ENCODE measurements at places on chromosomes 11 and 22.

GRCh38 chr22:28142361-28142961, 223.4 kb upstream of the PITPNB start:
- DNase-seq = no peak

GRCh38 chr11:83162377-83162776, 5.4 kb downstream of the PCF11 start:
- no peak for DNase-seq

DNA sequence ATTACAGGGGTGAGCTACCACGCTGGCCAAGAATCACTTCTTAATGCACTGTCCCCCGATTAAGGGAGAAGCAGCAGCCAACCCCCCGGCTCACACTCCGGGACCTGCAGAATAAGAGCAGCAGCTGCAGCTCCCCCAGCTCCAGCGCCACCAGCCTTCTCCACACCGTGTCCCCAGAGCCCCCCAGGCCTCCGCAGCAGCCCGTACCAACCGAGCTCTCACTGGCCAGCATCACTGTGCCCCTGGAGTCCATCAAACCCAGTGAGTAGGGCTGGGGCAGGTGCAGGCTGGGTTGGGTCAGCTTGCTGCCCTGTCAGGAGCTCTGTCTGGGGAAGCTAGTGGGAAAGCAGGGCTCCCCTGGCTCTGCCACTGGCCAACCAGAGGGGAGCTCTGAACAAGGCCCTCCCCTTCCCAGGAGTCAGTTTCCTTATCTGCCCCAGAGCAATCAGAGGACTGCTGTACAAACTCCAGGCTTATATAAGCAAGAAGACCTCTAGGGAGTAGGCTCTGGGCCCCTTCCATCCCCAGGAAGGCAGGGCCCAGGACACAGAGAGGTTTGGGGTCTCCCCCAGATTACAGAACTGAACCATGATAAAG, 8.5 kb upstream of the SH3BP1 start:
- no peak for DNase-seq

DNA sequence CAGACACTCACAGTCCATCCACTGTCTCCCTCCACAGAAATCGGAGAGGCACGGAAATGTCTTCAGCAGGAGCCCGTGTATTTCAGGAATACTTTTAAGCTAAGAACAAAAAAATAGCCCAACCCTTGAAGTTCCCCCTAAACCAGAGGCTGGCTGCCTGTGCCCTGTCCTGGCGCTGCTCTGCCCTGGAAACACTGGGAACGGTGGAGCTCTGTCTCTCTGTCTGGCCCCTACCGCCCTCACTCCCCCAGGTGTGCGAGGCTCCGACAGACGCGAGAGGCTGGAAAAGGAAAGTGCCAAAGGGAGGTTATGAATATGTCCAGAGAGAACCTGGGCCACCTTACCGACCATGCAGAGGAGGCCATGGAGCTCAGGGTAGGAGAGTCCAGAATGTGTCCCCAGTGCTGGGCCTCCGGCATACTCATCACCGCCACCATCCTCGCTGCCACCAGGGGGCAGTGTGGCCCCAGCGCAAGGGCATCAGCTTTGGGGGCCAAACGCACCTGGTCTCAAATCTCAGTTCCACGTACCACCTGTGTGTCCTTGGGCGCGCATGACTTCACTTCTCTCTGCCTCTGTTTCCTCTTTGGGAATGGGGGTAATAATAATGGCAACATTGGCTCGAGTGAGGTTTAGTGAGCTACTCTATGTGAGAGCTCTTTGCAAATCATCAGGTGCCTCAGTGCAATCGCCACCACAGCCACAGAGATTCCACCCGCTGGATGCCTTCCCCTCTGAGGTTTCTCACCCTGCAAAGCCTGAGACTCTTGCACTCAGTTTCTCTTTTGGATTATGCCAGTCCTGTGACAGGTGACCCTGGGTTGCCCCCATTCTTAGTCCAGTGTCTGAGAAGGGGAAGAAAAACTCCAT, 10.4 kb upstream of the SLCO2B1 start:
- DNase-seq = no peak

DNA sequence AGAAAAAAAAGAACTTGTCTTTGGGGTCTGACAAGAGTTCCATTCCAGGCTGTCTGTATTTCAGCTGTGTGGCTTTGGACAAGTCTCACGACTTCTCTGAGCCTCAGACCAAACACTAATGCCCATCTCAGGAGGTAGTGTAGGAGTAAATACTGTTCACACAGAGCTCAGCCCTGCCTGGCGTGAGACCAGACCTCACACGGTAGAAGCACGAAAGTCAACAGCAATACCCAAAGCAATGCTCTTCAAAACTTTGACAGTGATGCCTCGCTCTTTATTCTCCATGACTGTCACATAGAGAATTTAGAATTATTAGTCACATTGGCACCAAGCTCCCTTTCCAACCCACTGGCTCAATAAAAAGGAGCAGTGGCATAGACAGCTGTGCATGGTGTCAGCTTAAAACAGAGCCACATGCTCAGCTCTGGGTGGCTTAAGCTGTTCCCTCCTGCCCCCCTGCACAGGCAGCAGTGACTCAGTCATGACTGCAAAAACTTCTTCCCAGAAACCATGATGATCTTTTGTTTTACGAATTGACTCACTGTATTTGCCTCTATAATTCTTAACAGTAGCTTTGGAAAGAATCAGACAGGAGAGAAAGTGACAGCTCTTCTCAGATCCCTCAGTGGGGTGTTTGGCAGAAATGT, 74.0 kb upstream of the PHF21B start:
- DNase-seq = no peak

DNA sequence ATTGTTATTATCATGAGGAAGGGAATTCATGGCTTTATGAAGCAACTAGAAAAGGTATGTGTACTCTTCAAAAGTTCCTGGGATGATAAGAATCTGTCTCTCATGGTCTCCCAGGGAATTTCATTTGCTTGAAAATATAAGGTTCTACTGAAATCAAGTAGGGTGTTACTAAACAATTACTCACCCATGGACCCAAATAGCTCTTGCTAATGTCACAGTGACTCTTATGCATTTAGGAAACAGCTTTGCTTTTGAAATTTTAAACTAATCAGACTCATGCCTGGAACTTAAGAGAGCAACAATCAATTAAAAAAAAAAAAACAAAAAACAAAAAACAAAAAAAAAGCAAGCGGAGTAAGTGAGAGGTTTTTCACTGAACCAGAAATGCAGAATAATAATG, 1546.3 kb upstream of the TENM4 start:
- no peak for DNase-seq

DNA sequence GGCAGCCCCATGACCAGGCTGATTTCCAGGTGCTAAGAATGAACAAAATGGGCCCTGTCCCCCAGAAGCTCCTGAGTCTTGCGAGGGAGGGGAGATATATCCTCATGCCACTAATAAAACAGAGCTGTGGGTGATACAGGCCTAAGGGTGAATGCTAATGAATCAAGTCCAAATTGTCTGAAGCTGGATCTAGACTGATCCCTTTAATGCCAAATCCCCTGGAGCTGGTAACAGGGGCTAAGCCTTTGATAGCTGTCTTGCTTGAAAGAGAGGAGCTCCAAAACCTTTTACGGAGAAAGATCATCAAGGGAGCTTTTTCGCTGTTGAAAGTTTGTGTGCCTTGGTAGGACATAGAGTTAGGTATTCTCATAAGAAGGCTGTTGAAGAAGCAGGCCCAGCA, 79.7 kb downstream of the PPFIBP2 start:
- DNase-seq = peak; percentile 43

DNA sequence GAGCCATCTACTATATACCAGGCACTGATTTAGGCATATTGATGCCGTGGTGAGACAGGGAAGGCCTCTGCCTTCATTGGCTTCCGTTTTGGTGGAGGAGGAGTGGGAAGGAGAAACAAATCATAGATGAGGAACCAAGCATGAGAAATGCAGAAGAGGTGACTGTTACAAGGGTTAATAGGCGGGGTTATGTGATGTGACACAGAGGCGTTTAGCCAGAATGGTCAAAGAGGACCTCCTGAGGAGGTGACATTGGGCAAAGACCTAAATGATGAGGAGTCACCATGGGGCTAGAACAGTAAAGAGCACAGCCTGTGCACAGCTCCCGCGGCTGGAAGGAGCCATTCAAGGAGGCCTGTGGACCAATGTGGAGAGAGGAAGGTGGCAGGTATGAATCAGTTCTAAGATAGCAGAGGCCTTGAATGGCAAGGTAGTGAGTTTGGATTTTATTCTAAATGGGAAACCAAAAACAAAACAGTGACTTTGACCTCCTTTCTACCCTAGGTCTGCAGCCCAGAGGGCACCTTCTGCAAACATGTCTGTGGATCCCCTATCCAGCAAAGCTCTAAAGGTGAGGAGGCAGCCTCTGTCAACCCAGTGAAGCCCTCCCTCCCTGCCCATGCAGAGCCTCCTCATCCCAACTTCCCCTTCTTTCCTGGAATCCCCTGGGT, 11.7 kb downstream of the MAFF start:
- no peak for DNase-seq

DNA sequence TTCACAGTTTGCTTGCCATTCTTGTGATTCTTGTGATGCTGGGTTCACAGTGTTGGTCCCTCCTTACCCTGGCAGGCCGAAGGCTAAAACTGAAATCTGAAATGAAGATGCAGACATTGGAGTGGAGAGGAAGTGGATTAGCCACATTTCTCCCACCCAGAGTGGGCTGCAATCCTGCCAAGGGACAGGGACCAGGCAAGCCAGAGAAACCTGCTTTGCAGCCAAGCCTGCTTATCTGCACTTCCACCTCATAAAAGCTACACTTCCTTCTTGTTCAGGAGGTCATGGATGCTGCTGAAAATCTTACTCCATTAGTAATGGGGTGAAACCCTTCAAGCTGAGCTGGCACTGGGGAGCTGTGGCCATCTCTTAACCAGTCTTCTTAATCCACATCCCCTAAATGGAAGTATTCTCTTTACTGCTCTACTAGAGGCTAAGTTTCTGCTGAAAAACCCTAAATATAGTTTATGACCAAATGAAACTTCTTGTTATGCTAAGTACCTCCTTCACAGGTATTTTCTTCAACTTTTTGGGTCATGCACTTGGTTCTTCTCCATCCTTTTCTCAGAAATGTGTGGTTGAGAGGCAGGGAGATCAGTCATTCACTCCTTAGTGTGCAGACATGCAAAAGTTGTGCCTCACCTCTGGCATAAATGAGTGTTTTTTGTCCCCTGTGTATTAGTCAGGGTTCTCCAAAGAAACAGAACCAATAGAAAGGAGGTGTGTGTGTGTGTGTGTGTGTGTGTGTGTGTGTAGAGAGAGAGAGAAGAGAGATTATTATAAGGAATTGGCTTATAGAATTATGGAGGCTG, 133.9 kb upstream of the BMAL1 start:
- DNase-seq = no peak

- DNase-seq = no peak
Measured at GRCh38 chr22:37082251-37082873, 27.2 kb downstream of the TMPRSS6 start.

- no peak for DNase-seq
Measured at GRCh38 chr22:46107753-46108563, 42.4 kb upstream of the PPARA start.

- no peak for DNase-seq
Measured at GRCh38 chr11:108483163-108483562, 15.0 kb downstream of the POGLUT3 start.

- no peak for DNase-seq
Measured at GRCh38 chr11:105179542-105180278, 40.1 kb upstream of the CARD18 start.

- DNase-seq = no peak
Measured at GRCh38 chr22:49091917-49092545, 735.6 kb downstream of the BRD1 start.

GRCh38 chr22:38572065-38572464, 2.1 kb upstream of the DMC1 start:
- no peak for DNase-seq

DNA sequence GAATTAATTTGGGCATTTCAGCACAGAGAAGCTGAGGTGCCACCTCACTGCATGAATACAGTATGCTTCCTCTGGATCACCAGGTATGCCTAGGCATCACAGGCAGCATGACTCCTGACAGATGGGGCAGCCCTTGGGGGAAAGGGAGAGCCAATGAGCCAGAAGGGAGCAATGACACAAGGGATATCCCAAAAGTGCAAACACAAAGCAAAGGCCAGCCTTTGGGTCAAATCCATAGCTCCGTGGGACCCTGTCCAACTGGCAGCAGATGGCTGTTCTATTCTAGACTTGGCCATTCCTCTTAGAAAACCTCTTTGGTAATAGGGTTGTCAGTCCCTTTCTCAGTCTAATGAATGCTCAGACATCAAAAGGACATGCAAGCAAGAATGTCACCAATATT, 73.3 kb downstream of the SERGEF start:
- no peak for DNase-seq

DNA sequence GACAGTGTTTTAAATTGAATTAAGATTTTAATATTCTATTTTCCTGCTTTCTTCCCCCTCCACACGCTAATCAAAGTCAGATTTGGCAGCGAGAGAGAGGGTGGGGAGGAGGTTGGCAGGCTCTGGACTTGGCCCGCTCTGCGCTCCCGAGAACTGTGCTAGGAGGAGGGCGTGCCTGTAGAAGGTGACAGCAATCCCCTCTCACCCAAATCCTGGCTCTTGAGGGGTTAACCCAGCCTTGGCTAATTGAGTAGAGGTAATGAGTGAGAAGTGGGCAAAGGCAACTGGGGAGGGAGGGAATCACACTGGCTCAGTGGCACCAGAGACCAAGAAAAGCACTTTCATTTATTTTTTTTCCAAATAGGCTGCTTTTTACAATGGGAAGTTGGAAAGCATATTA, 42.2 kb downstream of the BUD13 start:
- DNase-seq = peak; percentile 56

GRCh38 chr22:17980638-17981051, 43.7 kb downstream of the MICAL3 start:
- DNase-seq = no peak

- DNase-seq = no peak
Measured at GRCh38 chr22:25142102-25142501, 57.6 kb upstream of the CRYBB3 start.

- no peak for DNase-seq
Measured at GRCh38 chr11:16770016-16770415, 31.6 kb downstream of the C11orf58 start.

GRCh38 chr22:25496396-25497064, 67.9 kb upstream of the GRK3 start:
- no peak for DNase-seq

- no peak for DNase-seq
Measured at GRCh38 chr11:5007561-5007960, 12.9 kb downstream of the OR51L1 start.

- DNase-seq = no peak
Measured at GRCh38 chr11:81497202-81497804, 1236.4 kb downstream of the FAM181B start.

GRCh38 chr11:119391275-119391674, 9.8 kb upstream of the USP2 start:
- no peak for DNase-seq

GRCh38 chr22:31695423-31695822, 33.4 kb upstream of the PISD start:
- no peak for DNase-seq

GRCh38 chr22:39868741-39869140, 24.8 kb downstream of the ENTHD1 start:
- no peak for DNase-seq

GRCh38 chr22:22235558-22235957, 9.0 kb upstream of the VPREB1 start:
- no peak for DNase-seq

DNA sequence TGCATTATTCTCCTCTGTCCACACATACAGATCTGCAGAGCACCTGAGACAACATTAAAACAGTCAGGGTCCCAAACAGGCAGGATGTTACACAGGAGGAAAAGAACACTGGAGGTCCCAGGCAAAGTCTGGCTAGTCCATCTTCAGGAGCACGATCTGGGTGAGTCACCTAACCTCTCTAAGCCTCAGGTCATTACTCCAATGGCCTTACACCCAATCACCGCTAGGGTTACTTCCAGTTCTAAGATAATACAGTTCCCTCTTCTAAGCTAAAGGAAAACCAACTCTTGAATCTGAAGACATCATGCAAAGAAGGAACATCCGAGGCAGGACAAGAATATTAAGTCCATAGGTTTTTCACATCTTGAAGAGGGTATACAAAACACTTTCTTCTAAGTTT, 24.5 kb downstream of the ASCC2 start:
- no peak for DNase-seq

Data from coronary artery (tissue), 2 donors.